ENCODE measurements at places on chromosomes 13 and 19.

GRCh38 chr13:24875566-24875965 lies 111.6 kb downstream of the RNF17 start:
- no peak for DNase-seq

- peak; percentile 25 for DNase-seq
Observed at GRCh38 chr13:51453959-51454703, 1.3 kb upstream of the INTS6 start.

GRCh38 chr13:79389026-79389425 lies 17.0 kb downstream of the RBM26 start:
- DNase-seq: no peak

DNA sequence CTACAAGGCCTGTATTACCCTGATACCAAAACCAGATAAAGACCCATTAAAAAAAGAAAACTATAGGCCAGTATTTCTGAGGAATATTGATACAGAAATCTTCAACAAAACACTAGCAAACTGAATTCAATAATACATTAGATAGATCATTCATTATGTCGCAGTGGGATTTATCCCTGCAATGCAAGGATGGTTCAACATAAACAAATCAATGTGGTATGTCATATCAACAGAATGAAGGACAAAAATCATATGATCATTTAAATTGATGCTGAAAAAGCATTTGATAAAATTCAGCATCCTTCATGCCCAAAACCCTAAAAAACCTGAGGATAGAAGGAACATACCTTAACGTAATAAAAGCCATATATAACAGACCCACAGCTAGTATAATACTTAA lies 50.0 kb downstream of the RB1 start:
- DNase-seq: no peak

DNA sequence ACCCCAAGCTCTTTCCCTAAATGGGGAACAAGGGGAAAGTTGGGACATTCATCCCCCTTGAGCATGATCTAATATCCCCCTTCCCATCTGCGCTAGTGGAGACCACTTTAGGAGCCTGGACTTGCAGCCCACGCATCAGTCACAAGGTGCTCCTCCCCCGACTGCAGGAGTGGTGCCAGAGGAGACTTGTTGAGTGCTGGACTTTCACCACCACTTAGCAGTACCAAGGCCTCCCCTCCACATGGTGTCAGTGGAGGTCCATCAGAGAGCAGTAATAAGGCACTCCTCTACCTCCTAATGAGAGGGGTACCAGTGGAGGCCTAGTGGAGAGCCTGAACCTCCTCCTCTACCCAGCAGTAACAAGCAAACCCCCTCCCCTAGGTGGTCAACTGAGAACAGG lies 22.5 kb downstream of the CAB39L start:
- no peak for DNase-seq

DNA sequence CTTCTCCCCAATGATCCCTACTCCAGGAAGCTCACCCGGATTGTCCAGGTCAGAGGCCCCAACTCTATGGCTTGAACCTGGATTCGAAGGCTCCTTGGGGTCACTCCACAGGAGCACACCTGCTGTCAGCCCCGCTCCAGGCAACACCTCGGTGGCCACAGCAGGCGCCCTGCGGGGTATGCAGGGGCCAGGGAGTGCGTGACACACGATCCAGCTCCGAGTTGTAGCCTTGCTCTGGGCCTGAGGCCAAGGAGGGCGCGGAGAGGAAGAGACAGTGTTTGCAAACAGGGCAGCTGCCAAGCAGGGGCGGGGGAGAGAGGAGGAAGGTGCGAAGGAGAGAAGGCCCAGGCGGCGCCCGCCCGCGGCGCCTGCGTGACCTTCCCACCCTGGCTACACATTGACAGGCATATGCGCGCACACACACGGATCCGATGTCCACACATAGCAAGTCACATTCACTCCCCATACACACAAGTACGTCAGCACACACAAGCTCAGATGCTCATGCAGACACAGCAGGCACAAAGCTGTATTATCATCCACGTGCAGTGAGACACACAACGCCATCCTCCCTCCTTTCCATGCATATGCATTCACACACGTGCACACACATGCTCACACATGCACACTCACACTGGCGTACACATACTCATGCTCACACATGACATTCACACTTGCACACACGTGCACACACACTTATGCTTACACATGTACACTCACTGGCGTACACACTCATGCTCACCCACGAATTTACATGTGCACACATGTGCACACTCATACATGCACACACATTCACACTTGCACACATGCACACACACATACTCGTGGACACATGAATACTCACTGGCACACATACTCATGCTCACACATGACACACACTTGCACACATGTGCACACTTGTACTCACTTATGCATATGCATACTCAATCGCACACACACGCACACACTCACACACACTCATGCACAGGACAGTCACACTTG lies 10.4 kb downstream of the SBK2 start:
- no peak for DNase-seq

- DNase-seq: no peak
Observed at GRCh38 chr19:30564551-30565011, 192.4 kb downstream of the ZNF536 start.

- no peak for DNase-seq
Observed at GRCh38 chr13:97506511-97506910, 72.5 kb downstream of the RAP2A start.

DNA sequence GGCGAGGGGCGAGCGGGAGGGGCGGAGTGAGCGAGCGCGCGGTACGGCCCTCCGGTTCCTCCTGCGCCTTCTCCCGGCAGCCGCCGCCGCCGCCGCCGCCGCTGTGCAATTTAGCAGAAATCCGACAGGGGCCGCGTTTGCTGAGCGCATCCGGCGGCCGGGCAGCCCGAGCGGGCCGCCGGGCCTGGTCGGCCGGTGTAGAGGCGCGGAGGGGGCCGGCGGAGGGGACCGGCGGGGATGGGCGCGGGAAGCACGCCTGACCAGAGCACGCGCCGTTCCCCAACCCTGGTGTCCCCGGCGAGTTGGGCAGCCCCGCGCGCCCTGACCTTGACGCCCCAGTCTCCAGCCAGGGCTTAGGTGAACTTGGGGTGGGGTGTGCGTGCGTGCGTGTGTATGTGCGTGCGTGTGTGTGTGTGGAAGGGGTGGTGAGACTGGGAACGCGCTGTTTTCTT lies 144.5 kb upstream of the ZNF536 start:
- DNase-seq: peak; percentile 41

- no peak for DNase-seq
Observed at GRCh38 chr13:29817604-29818378, 32.6 kb downstream of the UBL3 start.

- no peak for DNase-seq
Observed at GRCh38 chr19:20660473-20661140, 764 bp downstream of the ZNF626 start.

DNA sequence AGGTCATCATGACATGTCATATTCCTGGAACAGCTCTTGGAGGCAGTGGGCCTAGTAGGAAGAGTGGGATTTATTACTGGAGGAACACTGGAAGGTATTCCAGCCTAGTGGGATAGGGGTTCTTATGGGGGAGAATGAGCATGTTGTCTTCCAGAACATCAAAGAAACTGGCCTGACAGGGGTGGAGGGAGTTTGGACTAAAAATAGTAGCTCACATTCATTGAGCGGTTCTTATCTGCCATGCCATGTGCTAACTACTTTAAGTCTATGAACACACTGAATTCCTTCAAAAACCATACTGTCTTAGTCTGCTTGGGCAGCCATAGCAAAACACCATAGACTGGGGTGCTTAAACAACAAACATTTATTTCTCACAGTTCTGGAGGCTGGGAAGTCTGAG lies 413.6 kb downstream of the HS6ST3 start:
- no peak for DNase-seq

DNA sequence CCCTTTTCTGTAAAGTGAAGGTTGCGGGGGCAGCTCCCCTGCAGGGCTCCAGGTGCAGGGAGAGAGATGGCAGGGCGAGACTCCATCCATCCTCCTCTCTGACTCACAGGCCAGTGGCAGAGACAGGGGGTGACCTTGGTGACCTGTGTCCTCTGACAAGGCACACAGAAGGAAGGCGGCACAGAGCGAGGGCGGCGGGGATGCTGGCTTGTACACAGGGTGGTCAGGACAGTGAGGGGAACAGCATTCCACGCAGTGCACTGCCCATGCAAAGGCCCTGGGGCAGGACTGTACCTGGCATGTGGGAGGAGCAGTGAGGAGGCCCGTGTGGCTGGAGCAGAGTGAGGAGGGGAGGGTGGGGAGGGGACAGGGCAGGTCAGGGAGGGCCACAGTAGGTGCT lies 7.7 kb downstream of the NDUFA11 start:
- no peak for DNase-seq

DNA sequence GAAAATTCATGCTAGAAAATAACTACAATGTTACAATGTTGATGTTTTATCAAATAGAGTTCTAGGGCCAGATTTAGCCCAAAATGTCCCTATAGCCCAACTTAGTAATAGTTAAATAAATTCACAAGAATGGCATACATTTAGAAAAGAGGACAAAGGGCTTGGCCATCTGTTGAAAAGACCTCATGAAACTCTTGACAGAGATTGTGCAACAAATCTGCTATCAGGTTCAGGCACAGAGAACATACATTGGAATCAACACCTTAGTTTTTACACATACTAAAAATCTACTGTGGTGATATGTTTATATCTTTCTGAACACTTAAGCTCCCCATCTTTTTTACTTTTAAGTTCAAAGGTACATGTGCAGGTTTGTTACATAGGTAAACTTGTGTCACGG lies 298.3 kb upstream of the DACH1 start:
- no peak for DNase-seq

GRCh38 chr19:45764475-45764874 lies 4.6 kb downstream of the SIX5 start:
- DNase-seq: no peak

GRCh38 chr19:53991224-53992113 lies at the start of gene CACNG6:
TSS of gene CACNG6 (plus strand) at chr19:53991637. CDS start at chr19:53992878, 1,241 bp downstream.
- no peak for DNase-seq

DNA sequence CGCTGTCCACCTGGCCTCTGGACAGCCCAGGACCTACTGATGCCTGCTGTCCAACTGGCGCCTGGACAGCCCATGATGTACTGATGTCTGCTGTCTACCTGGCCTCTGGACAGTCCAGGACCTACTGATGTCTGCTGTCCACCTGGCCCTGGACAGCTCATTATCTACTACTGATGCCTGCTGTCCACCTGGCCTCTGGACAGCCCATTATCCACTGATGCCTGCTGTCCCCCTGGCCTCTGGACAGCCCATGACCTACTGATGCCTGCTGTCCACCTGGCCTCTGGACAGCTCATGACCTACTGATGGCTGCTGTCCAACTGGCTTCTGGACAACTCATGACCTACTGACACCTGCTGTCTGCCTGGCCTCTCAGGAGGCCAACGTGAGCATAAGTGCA lies 208.1 kb downstream of the TEX29 start:
- no peak for DNase-seq

DNA sequence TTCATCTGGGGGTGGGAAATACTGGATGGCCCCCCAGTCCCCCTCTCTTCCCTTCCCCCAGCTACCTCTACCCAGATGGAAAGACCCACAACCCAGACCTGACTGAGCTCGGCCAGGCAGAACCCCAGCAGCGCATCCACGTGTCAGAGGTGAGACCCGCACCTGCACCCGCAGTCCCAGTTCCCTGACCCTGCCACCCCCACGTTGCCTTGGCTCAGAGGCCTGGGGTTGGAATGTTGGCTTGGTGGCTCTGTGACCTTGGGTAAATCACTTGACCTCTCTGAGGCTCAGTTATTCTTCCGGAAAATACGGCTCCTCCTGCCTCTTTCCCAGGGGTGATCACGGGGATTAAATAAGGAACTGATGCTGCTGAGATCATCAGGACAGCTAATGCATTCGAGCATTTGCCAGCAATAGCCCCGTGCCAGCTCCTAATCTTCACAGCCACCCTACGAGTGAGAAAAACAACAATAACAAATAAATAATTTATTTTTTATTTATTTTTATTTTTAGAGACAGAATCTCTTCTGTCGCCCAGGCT lies 12.3 kb downstream of the CBLC start:
- no peak for DNase-seq

GRCh38 chr19:4539693-4540581 lies at the start of gene LRG1:
TSS of gene LRG1 (minus strand) at chr19:4540036. CDS start at chr19:4540013, 23 bp downstream.
- no peak for DNase-seq

DNA sequence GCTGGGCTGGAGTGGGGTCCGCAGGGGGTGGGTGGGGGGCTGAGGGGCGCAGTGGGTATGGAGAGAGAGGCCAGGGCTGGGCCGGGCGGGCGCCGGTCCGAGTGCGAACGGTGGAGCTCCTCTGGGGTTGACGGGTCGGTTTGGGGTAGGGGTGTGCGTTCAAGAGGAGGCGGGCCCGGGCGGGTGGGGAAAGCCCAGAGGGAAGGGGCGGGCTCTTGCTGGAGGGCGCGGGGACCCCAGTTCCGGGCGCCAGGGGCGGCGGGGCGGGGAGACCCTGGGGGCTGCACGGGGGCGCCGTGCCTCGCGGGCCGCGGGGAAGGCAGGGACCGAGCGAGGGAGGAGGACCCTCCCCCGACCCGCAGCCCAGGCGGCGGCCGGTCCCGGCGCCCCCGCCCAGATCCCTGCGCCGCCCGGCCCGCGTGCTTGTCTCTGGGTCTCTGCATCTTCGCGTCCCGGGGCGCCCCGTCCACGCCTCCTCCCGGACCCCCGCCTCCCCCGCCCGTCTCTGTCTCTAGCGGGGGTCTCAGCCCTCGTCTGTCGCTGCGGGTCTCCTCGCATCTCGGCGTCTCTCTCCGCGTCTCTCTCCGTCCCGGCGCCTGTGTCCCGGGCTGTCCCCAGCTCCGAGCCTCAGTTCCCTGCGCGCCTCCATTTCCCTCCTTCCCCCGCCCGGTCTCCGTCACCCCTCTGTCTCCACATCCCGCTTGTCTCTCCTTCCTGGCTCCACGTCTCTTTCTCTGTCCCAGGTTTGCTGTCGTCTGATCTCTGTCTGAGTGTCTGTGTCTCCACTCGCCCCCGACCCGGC lies 8.3 kb upstream of the SHISA7 start:
- no peak for DNase-seq

DNA sequence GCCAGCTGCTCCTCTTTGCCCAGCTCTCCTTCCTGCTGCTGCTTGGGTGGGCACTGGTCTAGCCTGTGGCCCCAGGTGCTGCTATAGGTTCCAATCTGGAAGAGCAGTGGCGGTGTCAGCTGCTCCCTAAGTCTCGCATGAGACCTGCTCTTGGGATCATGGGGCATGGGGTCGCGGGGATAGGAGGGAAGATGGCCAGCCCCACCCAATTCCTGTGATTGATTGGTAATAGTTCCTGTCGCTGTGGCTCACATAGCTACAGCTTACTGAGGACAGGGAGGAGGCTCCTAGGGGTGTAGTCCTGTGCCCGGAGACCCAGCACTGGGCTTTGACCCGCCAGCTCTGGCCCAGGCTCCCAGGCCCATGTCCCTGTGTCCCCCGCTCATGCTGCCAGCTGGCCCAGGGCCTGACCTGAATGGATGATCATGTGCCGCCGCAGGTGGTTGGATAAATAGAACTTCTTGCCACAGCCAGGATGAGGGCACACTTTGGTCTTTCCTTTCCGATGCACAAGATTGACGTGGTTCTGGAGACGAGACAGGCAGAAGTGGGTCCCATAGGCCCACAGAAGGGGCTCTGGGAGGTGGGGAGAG lies 4.5 kb upstream of the ELAVL3 start:
- DNase-seq: no peak
